Heart left ventricle (tissue), 16 donors: ENCODE measurements at places on chromosomes 16 and 17. TPM values are rescaled to one million over a fixed set of nuclear protein-coding genes. Genes with fewer than 3 reads are reported as not detected.
A peak's percentile ranks its signal among the peaks of the same experiment; 100 is the strongest.

GRCh38 chr17:29291163-29291752 lies 2.7 kb downstream of the NUFIP2 start:
- DNase-seq: no peak

- no peak for DNase-seq
Observed at GRCh38 chr17:64491994-64492393, 4.9 kb downstream of the POLG2 start.

DNA sequence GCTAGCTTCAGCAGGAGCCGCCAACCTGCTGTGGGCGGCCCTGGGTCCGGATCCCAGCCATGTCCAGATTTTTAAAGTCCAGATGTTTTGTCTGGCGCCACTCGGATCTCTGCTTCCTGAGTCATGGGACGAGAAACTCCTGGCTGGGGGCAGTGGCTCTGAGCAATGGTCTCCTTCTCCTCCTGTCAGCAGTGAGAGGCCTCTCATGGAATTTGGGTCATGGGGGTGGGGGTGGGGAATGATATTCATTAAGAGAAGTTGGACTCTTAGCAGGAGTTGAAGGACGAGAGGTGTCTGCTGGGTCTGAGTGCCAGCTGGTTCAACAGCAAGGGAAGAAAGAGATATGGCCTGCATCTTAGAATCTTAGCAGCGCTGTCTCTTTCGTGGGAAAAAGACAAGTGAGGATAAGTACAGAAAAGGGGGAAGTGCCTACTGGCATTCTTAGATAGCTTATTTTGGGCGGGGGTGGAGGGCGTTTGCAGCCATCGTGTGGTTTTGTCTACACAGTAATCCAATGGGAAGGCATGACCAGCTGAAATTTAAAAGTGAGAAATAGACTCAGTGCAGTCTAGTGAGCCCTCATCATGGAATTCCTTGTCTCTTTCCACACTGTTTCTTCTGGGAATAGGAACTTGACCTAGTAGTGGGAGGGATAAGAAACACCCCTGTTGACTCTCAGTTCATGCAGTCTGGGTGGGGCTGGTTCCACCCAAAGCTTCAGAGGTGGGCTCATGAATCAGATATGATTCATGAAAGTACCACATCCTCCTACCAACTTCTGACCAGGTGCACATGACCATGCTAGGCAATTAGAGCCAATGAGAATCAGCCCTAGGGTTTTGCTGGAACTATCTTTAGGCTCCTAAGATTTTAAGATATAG lies 80.5 kb downstream of the MYH13 start:
- DNase-seq: peak; percentile 79

DNA sequence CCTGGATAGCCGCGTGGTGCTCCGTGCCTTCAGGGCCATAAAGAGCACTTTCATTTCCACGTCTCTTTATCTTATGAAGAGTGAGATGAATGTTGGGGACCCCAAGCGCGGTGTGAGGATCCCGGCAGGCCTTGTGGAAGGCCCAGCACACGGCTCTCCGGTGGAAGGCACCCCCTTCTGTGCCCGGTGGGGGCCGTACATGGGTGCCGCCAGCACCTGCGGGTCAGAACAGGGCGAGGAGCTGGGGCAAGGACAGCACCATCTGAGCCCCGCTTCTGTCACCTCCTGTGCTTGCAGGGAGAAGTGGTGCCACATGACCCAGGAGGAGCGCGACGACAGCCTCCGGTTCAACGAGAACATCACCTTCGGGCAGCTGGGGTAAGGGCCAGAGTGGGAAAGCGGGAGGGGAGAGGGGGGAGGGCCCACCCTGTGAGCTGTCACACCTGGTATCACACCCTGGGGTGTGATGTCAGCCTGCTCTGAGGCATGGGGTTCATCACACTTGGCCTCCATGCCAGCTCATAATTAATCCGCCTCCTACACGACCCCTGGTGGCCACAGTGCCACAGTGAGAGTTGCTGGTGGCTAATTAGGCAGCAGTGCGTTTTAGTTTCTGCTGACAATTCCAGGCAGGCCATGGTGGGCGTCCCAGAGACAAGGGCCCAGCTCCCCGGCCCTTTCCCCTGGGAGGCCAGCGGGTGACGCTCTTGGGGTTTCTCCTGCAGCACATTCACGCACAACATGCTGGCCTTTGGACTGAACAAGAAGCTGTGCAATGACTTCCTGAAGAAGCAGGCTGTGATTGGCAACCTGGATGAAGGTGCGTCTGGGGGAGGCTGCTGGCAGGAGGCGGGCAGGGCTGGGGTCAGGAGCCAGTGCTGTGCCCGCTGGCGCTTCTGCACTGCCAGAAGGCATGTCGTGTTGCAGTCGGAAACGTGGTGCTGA lies 25.7 kb downstream of the CIBAR2 start:
- DNase-seq: peak; percentile 76

DNA sequence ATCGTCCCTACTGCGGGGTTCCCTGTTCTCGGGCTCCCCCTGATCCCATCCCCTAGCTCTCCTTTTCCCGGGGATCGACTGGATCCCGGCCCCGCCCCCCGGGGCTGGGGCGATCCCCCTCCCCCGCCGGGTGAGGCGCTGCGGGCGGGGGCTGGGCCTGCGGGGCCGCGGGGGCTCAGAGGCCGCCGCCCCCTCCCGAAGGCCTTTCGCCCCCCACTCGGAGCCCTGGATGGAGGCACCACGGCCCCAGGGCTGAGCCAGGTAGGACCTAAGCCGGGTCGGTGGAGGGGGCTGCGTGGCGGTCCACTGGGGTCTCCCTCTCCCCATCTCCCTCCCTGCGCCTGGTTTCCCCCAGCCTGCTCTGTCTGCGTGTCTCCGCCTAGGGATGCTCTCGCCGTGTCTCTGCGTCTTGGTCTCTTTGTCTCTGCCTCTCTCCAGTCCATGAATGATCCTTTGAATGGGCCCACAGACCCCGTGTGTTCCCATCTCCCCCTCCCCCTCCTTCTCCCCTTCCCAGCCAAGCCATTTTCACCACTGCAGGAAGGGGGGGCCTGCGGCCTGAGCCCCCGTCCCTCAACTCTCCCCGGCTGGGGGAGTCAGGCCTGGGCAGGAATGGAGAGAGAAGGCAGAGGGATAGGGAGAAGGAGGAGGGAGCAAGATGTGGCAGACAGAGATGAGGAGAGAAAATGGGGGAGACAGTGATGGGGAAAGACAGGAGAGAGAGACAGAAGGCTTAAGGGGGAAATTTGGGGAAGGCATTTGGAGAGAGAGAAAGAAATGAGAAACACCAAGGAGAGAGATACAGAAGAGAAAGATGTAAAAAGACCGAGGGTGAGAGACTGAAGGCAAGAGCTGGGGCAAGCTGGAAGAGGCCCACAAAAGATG lies 1.7 kb upstream of the TMEM256 start:
- DNase-seq: no peak

GRCh38 chr16:79132701-79133100 lies 467.8 kb downstream of the MAF start:
- peak; percentile 35 for DNase-seq

DNA sequence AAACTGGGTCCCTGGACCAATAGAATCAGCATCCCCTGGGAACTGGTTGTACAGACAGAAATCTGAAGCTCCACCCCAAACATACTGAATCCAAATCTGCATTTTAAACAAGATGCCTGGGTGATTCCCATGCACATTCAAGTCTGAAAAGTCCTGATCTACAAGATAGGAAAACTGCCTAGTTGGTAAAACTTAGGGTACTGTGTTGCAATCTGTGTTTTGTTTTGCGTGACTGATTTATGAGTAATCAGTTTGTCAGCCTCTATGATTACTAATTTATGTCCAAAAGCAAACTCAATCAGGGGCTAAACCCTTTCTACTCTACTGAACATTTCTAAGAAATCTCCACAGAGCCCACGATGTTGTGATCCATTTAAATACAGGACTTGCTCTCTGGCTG lies 103.8 kb downstream of the YPEL2 start:
- no peak for DNase-seq

DNA sequence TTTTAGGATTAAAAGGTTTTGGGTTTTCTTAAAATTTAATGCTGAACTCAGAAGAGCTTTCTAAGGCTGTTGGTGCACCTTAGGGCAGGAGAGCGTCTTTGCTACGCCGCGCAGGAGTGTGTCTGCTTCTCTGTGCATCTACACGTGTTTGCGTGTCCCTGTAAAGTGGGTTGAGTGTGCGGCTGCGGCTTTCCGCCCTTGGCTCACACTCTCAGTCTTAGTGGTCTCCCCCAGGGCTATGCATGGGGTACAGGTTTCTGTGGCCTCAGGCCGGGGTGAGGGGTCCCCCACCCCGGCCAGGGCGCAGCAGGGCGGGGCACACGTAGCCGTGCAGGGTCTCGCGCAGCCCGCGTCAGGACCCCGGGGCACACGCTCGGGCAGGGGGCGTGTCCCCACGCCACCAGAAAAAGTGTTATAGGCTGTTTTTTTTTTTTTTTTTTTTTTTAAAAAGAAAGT lies 727 bp upstream of the TENT4B start:
- no peak for DNase-seq

GRCh38 chr16:482468-483185 lies 44.9 kb upstream of the CAPN15 start:
- no peak for DNase-seq

Gene HNF1B
- not detected for total RNA-seq

Gene RGS11
- total RNA-seq: 19.5 TPM

Gene ZACN
- total RNA-seq: not detected

Gene CORO1A
- 5.1 TPM for total RNA-seq

Gene OR1A1
- total RNA-seq: not detected

Gene PVALEF
- total RNA-seq: not detected

Gene TMEM114
- total RNA-seq: not detected

Gene WDR81
- total RNA-seq: 29.0 TPM
